ENCODE measurements at places on chromosomes 7 and 10. TPM values are rescaled to one million over a fixed set of nuclear protein-coding genes. Genes with fewer than 3 reads are reported as not detected.

- H3K4me3 ChIP-seq: no peak overlapping the region
- H3K36me3 ChIP-seq: no peaks in the 10 kb centered on the region
- H3K27me3 ChIP-seq: no peaks in the 10 kb centered on the region
- H3K4me1 ChIP-seq: no peaks in the 10 kb centered on the region
- H3K27ac ChIP-seq: no peak overlapping the region
Observed at GRCh38 chr10:92789786-92790185, 58.5 kb upstream of the EXOC6 start.

DNA sequence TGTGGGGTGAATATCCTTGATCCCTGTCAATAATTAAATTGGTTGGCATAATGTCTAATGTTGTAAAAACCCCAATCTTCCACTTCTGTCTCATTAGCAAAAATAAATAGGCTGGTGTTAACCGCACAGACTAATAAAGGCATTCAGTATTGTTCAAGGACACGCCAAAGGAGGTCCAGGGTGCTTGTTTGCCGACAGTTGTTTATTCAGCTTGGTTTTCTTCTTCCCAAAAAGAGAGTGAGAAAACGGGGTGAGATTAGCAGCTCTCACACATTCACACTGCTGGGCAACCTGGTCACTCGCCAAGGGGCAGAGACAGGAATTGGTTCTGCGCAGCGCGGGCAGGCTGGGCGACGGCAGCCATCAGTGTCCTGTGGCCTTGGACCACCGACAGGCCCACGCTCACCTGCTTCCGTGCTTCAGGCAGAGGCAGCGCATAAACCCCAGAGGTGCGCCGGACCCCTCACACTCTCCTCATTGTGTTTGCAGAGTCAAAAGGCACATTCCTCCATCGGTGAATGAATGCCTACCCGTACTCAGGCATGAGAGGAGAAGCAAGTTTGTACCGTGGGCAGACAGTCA, 26.2 kb upstream of the LMBR1 start:
- no peak for DNase-seq
- H3K4me3 ChIP-seq: no peak overlapping the region
- H3K27ac ChIP-seq: no peak overlapping the region
- H3K36me3 ChIP-seq: no peaks in the 10 kb centered on the region
- H3K27me3 ChIP-seq: no peaks in the 10 kb centered on the region

GRCh38 chr7:18497082-18497481, 1.5 kb downstream of the HDAC9 start:
- no peaks in the 10 kb centered on the region for H3K36me3 ChIP-seq
- DNase-seq: no peak
- H3K4me1 ChIP-seq: no peaks in the 10 kb centered on the region
- no peak overlapping the region for H3K27ac ChIP-seq
- H3K27me3 ChIP-seq: no peaks in the 10 kb centered on the region

DNA sequence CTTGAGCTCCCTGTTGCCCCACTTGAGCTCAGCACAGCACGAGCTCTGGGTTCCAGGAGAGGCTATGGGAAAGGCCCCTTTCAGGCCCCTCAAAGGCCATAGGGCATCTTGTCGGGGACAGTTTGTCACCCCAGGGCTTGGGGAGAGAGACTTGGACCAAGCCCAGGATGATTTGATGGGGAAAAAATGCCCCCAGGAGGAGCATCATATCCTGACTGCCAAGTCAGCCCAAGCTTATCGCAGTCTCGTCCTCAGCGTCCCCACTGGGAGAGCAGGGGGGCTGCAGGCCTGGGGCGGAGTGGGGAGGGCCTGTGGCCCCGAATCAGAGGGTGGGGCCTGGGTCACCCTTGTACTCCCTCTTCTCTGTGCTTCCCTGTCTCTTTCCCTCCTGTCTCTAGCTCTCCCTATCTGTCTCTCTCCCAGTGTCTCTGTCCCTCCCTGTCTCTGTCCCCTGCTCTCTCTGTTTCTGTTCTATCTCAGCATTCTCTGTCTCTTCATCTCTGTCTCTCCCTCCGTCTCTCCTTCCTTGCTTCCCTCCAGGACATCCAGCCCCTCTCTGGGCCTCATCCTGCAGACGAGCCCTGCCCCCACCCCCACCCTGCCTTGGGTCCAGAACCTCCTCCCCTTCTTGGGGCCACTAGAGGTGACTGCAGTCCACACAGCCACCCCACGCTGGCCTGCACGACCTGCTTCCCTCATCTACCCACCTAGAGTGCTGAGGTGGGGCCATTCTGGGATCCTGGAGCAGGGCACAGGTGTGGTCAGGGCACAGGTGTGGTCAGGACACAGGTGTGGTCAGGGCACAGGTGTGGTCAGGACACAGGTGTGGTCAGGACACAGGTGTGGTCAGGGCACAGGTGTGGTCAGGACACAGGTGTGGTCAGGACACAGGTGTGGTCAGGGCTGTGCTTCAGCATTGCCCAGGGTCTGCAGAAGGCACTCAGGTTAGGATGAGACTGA, 17.3 kb upstream of the GRIFIN start:
- no peak overlapping the region for H3K27ac ChIP-seq
- no peaks in the 10 kb centered on the region for H3K27me3 ChIP-seq
- H3K4me1 ChIP-seq: peaks cover 9% of the 10 kb centered on the region
- no peaks in the 10 kb centered on the region for H3K36me3 ChIP-seq
- no peak overlapping the region for H3K4me3 ChIP-seq
- DNase-seq: no peak

Gene ZNF398
- total RNA-seq: 7.1 TPM

Gene ESYT2
- 30.7 TPM for total RNA-seq

Gene PNLIP
- not detected for total RNA-seq

Data from endodermal cell (in vitro differentiated cells).